ENCODE measurements at places on chromosomes 6 and 20.

DNA sequence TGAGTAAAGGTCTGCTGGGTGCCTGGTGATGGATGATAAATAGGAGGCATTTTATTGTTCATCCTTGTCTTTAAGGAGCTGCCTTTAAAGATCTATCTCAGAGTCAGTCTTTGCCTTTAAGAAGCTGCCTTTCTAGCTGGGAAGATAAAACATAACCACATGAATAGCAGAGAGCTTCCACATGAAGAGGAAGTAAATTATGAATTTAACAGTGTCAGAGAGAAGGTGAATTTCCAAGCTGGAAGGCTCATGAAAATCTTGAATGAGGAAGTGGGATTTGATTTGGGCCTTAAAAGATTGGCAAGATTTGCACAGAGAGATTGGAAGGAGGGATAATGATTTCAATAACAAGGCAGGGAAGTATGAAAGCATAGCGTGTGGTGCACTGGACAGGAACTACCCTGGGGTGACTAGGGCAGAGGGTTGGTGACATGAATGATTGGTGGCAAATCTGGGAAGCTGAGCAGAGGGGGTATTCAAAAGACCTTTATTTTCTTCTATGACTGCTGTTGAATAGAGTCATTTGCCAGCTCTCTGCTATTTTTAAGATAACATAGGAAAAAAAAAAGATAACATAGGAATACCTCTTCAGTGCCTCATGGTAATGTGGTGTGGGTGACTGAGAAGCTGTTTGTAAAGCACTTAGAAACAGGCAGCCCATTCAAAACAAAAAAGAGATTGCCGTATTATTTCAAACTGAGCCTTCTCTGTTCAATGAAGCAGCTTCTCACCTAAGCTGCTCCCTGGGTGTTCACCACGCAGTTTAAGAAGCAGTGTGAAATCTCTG is 591.6 kb downstream of the PKHD1 start:
- no peak for DNase-seq

- DNase-seq: no peak
Measured at GRCh38 chr6:139099984-139100383, 34.9 kb upstream of the HECA start.

- DNase-seq: peak; percentile 99
Measured at GRCh38 chr20:23357767-23358562, 4.0 kb upstream of the GZF1 start.

- DNase-seq: no peak
Measured at GRCh38 chr20:41029150-41029901, 704 bp downstream of the TOP1 start.

DNA sequence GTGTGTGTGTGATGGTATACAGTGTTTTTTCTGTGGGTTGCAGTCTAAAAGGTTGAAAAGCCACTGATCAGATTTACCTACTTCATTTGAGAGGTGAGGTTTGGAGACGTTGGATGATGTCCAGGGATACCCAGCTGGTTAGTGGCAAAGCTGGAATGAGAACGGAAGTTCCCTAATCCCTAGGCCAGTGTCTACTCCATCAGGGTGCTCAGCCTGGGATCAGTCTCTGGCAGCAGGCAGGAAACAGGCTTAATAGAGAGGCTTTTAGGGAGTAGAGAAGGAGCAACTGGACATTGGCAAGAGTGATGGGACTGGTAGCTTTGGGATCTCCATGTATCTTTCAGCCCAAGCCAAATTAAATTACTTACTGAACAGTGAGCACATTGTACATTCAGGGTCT is 80.7 kb downstream of the C6orf52 start:
- no peak for DNase-seq

GRCh38 chr6:99491171-99491570 is 24.1 kb downstream of the USP45 start:
- no peak for DNase-seq

DNA sequence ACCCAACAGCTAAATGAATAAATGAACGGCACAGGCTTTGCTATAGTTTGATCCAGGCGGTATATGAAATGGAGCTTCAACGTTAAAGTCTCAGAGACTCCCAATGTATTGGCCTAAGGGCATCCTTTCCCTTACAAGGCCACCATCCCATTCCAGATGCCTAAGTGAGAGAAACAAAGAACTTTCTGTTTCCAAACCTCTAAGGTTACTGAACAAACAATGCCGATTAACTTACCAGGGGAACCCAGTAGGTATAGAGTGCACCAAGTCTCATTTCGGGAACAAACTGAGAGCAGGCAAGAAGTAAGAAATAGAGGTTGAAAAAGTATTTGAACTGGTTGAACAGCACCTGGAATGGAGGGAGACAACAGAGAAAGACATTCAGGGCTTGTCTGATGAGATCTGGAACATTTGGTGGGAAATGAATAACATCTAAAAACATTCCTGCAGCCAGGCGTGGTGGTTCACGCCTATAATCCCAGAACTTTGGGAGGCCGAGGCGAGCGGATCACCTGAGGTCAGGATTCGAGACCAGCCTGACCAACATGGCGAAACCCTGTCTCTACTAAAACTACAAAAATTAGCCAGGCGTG is 42.5 kb downstream of the ATP9A start:
- DNase-seq: no peak

DNA sequence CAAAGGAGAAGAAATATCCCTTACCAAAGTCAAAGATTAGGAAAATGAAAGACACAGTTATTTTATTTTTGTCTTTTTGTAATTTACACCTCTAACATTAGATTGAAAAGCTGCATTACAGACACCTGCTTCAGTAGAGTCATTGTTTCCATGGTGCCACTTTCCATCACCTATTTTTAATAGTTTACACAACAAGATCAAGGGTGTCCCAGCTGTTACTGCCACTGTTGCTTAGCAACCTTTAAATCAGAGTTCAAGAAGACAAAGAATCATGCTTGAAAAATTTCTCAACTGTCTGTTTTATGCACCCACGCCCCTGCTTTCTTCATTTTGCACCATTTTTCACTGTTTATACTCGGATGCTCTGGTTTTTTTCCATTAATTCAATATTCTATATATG is 668.2 kb upstream of the GJE1 start:
- no peak for DNase-seq

GRCh38 chr20:20571068-20571780 is 141.2 kb downstream of the RALGAPA2 start:
- DNase-seq: no peak

GRCh38 chr20:52490711-52491430 is 299.3 kb upstream of the ZFP64 start:
- no peak for DNase-seq

- DNase-seq: no peak
Measured at GRCh38 chr6:166556863-166557322, 29.6 kb downstream of the RAMACL start.

- DNase-seq: no peak
Measured at GRCh38 chr20:53942973-53943372, 127.4 kb downstream of the BCAS1 start.

DNA sequence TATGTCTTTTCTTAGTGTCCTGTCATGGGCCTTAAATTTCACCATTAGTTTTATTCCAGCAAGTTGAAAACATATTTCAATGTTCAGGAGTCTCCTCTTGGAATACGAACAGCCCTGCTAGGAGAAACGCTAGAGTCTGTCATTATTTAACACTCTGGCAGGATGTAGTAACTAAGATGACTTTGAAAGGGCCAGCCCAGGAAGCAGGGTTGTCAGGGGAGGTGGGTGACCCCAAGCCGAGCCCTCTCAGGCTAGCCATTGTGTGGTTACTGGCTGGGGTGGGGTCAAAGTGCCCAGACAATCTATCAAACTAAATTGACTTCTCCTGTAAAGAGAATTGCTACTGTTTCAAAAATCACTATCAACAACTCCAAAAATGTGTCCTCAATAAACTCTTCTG is 67.8 kb downstream of the LY86 start:
- DNase-seq: no peak

DNA sequence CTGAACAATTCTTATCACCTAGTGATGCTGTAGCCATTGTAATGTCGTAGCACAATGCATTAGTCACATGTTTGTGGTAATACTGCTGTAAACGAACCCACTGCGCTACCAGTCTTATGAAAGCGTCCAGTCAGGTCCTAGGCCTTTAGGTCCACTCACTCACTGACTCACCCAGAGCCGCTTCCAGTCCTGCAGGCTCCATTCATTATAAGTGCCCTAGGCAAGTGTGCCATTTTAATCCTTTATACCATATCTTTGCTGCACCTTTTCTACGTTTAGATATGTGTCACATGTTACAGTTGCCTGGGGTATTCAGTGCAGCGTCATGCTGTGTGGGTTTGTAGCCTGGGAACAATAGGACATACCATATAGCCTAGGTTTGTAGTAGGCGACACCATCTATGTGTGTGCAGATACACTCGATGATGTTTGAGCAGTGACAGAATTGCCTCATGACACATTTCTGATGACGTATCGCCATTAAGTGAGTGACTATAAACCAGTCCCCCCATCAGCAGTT is 15.4 kb downstream of the IGF2R start:
- no peak for DNase-seq

DNA sequence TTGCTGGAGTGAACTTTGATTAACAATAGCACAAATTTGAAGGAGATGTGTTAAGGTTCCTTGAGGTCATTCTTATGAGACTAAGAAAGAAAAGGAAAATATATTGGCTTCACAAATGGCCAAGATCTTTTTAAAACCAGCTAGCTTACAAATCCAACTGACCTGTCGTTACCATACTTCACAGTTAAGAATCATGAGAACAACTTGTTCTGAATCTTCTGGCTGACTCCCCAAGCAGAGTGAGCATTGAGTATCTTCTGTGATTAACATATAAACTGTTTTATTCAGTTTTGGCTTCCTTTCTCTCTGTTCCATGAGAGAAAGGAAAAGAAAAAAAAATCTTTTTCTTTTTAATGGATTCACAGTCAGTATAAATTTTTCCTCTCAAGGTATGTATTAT is 277.1 kb downstream of the KHDC1L start:
- DNase-seq: no peak

- no peak for DNase-seq
Measured at GRCh38 chr6:96795481-96795880, 41.8 kb downstream of the GPR63 start.

- DNase-seq: peak; percentile 14
Measured at GRCh38 chr6:17015144-17015543, 86.7 kb upstream of the STMND1 start.

GRCh38 chr20:49567421-49568277 is at the start of gene PTGIS:
PTGIS (minus strand) TSS chr20:49568137; CDS start chr20:49568116, 21 bp downstream.
- DNase-seq: no peak

DNA sequence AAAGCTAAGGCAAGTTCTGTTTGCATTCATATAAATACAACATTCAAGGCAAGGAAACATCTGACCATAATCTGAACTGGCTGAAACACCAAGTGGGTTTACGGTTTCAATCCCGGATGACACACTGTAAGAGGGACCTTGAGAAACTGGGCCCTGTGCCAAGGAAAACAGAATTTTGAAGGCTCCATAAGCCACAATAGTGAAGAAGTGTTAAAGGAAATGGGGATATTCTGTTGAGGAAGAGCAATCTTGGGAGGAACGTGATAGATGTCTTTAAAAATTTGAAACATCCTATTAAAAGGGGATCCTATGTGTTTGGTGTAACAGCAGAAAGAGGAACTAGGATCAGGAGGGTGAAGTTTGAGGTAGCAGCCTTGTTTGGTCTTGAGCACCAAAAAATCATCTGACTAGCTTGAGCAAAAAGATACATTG is 82.4 kb upstream of the TAB2 start:
- no peak for DNase-seq

DNA sequence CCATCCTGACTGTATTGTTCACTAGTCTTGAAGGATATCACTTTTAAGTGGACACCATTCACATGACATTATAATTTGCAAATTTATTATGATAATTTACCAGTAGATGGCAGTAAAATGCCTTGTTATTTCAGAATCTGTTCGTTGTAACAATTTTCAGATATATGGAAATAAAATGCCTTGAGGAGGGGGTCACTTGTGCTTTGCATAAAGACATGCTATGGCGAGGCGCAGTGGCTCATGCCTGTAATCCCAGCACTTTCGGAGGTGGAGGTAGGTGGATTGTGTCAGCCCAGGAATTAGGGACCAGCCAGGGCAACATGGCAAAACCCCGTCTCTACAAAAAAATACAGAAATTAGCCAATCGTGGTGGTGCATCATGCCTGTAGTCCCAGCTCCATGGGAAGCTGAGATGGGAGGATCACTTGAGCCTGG is 9.0 kb upstream of the NCOA6 start:
- DNase-seq: no peak

DNA sequence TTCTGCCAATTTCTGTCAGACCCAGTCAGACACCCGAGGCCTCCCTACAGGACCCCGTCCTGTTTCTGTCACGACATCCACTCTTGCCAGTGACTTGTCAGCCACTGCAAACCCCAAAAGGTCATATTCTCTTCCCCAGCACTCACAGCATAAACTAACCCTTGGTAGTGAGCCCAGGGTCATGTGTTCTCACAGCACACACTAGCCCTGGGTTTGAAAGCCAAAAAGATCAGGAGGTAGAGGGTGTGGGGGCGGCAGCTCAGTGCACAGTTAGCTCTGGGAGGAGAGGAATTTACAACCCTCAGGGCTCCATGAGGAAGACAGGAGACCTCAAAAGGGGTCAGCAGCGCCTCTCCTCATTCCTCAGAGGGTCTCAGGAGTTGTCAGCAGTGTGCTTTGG is 9.9 kb upstream of the SNX9 start:
- DNase-seq: no peak

DNA sequence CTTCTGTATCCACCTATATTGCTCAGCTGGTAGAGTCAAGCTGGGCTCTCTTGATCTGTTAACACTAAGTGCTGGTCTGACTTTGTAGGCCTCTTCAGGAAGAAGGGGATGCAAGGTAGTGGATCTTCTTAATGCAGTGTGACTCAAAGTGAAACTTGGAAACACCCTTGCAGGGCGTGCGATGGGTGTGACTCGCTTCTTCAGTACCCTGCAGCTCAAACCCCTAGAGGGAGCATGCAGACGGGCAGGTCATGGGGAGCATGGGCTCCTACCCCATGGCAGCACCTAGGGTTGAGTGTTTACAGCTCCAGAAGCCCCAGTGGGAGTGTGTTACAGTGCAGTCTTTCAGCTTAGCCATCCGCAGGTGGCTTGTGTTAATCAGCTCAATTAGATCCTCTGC is 757 bp upstream of the SAMD3 start:
- peak; percentile 45 for DNase-seq

DNA sequence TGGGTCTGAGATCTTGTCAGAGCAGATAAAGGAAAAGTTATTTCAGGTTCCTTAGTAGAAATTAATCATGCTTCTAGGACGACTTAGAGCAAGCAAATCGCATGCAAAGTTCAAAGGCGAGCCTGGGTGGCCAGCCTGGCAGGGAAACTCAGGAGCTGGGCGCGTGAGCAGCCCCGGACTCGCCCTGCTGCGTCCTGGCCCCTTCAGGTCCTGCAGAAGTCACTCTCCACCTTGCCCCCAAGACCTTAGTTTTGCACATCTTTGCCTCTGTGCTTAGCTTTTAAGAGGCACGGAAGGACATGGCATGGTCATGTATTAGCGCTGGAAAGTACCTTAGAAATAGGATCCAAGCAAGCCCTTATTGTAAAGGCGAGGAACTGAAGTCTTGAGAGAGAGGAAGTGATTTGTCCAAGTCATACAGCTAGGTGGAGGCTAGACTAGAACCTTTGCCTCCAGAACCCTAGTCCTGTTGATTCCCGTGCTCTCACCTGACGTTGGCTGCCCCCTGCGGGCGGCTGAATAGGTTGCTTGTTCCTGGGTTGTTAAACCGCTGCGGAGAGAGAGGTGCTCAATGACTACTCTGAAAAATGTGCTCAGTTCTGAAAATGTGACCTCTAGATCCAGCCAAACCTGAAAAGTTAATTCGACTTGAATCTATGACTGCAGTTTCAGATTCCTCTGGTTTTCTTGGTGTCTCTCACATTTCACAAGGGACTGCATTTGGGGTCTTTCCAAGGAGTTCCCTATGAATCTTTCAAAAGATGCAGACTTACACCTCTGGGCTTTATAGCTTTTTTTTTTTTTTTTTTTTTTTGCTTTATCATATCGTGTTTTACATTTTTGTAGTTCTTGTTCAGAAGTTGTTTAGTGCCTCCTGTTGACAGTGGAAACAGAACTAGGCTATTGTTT is 2.7 kb downstream of the MYB start:
- no peak for DNase-seq
